ENCODE measurements at places on chromosomes 12 and 14.

- DNase-seq = no peak
These were observed 174.5 kb downstream of the DACT1 start for GRCh38 chr14:58812050-58812910.

DNA sequence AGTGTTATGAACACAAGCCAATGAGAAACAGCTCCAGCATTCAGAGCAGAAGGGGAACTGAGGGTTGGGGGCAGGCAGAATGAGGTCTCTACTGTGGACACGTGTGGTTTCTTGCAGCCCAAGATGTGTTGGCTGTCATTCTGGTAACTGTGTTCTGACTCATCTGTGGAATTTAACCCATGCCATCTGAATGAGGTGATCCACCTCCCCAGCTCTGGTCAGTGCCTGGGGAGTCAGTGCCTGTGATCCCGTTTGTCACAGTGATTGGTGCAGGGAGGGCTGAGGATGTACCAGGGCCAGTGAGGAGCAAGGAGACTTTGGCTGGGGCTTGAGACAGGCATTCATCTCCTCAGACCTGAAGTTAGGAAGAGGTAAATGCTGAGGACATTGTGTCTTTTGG, 216.8 kb downstream of the MSRB3 start:
- no peak for DNase-seq

DNA sequence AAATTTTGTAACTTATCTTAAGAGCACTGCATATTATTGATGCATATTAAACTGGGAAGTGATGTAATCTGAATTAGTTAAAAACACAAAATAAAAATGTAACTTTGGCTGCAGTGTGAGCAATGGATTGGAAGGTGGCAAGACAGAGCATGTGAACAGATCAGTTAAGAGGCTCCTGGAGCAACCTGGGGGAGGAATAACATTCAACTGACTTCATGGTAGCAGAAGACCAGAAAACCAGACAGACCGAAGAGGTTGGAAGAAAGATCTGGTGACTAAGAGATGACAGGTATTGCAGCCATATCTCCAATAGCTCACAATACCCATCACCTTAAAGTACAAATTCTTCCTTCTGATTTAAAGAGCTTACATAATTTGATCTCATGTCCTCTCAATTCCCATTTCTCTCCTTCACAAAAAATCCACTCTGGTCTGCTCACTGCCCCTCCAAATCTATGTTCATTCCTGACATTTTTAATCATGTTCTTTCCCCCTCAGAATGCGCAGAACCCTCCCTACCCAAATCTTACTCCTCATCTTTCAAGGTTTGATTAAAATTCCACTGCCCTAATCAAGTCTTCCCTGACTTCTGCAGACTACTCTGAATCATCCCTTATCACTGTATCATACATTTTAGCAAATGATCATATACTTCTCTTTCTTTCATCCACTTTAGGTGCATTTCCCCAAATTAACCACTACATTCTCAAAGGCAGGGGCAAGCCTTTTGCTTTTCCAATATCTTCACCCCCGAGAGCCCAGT, 51.5 kb downstream of the DUSP16 start:
- no peak for DNase-seq

DNA sequence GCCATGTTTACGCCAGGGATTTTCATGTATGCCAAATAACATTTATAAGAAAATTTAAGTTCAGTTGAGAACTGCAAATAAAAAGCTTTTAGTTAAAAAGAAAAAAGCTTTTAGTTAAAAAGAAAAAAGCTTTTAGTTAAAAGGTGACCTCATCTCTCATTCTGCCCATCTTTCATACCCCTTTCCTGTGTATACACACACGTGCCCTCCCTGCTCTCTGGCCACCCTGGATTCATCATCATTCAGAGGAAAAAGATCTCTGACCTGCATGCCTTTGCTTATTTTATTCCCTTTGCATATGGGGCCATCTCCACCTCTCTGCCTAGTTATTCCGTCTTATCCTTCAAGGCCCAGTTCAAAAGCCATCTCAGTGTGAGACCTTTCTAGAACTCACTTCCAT, 38.1 kb upstream of the CDK17 start:
- DNase-seq = no peak

DNA sequence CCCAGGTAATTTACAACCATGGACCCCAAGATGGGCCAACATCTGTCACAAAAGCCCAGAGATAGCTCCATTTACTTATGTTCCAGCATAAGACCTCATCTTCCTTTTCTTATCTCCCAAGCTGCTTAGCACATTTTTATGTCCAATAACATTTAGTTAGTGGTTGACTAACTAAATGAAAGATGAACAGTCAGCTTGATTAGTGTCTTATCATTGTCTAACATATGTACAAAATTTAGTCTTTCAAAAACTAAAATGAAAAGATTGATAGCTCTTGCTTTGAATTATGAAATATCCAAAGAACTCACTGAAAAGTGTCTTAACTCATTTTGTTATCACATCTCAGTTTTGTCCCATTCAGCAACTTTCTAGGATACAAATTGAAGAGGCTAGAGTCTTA, 163.1 kb upstream of the EGLN3 start:
- no peak for DNase-seq

GRCh38 chr12:50699940-50700339, 64.0 kb upstream of the ATF1 start:
- DNase-seq = no peak

DNA sequence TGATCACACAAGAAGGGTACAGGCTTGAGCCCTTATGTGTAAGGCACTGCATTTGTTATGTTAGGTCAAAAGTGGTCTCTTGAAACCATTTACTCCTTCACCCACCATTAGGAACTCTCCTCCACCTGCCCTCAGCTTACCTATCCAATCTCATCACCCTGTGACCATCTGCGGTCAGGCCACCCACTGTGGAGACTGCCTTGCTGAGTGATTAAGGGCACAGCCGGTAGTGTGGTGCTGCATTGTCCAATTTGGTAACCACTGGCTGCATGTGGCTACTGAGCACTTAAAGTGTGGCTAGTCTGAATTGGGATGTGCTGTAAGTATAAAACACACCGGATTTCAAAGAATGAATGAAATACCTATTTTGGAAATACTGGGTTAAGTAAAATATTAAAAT, 177.1 kb upstream of the PARP11 start:
- DNase-seq = no peak

GRCh38 chr14:64844969-64845536, 34.7 kb downstream of the SPTB start:
- DNase-seq = no peak

DNA sequence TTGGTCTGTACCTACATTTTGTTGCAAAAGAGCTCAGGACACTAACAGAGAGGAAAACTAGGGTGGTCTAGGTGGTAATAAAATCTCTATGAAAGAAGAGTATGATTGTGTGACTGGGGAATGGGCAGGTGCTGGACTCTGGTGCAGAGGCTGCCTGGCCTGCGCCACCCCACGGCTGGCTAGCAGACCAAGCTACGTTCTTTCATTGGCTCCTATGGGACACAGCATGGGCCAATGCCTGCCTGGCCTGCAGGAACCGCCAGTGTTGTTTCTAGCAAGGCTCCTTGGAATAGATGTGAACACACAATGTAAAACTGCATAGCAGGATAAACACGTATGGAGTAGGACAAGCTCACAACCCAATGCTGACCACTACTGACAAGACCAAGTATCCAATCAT, 51.7 kb upstream of the CORO1C start:
- no peak for DNase-seq

DNA sequence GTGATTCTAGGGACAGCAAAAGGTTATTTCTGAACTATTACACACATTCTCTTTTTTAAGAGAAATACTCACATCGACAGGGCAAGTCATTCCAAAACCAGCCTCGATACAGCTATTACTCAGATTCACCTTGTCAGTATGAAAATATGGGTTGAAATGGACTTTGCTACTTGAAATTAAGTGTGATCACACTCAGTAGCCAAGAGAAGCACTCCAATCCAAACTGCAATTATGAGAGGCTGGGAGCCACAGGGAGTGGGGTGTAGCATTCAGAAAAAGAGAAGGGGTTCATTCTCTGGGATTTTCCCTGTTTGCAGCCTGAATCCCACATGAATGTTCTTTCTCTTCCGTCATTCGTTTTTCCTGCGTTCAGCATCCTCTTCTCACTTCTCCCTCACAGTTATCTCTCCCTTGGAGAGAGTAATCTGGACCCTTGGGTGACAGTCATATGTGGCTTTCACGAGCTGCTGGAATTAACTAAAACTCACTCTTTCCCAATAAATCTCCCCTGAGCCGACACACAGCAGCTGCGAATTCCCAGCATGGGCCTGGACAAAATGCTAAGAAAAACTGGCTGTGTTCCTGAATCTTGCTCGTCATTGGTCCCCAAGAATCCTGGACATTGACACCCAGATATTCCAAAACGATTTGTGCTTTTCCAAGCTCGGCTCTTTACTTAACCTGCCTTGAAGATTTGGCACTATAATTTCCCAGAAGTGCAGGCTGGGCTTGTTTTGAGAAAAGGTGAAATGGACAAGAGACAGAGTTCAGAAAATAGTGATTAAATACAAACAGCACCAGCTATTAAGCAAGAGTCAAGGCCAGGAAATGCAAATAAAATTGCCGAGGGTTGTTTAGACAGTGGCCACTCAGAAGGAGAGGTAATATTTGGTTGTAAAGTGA, 199.5 kb upstream of the PLEKHG7 start:
- no peak for DNase-seq

DNA sequence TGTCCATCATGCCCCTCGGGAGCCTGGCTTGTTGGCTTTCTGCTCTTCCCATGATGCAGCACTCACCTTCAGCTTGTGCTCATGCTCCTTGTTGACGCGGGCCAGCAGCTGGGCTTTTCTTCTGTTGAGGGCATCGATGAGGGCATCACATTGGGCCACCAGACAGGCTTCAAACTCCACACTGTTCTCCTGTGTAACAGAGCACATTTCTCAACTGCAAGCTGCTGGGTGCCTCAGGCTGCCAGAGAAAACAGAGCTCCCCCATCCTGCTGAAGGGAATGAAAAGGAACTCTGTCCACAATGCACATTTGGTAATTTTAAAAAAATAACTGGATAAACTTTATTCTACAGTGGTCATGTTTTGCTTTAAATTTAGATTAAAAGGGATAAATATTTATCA, 72.1 kb downstream of the TRIM9 start:
- no peak for DNase-seq

DNA sequence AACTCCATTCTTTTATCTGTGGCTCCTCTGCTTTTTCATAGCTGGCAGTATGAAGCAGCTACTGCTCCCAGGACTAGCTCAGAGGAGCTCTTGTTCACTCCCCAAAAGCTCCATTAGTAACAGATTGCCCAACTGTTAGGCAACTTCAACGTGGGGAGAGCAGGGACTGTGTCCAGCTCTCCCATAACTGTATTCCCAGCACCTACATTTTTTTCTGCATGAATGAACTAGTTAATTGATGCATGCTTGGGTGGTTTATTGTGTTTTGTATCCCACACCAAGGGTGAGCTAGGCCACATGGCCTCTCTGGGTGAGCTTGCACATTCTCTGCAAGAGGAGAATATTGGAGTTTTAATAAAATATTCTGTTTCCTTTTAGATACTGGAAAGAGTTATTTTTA, 15.2 kb downstream of the STON2 start:
- no peak for DNase-seq

- no peak for DNase-seq
These were observed 90.7 kb downstream of the ITPK1 start for GRCh38 chr14:93025055-93025454.

GRCh38 chr14:72000907-72001306, 68.7 kb downstream of the RGS6 start:
- DNase-seq = no peak

DNA sequence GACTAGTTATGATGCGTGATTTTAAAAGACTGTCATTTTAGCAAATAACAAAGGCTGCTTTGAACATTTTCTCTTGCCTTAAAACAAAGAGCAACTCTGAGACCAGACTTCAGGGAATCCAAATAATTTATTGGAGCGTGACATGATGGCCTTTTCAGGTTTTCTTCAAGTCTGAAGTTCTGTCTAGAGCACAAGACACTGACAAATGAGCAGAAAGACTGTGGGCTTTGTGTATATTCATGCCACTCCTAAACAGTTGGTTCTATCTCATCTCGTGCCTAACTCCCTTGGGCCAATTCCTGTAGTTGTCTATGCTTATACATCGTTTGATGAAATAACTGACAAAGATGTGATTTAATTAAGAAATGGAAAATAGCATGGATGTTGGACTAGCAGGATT, 47.5 kb downstream of the IFT81 start:
- DNase-seq = no peak

DNA sequence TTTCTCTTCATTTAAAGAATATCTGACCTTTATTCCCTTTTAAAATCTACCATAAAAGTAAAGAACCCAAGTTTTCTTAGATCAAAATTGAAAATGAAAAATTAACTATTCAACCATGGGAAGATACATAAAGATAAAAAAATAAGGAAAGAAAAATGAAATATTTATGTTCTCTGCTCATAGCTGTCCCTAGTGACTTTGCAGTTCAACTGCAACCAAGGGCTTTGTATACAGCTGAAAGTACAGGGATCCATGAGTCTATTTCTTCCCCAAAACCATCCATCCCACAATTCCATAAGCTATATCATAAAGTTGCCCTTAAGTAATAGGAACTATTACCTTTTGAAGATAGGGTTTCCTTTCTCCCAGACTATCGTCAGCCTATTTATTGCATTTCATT, 113.1 kb downstream of the ITPR2 start:
- no peak for DNase-seq

GRCh38 chr12:46958599-46959290, 120.7 kb upstream of the PCED1B start:
- no peak for DNase-seq

DNA sequence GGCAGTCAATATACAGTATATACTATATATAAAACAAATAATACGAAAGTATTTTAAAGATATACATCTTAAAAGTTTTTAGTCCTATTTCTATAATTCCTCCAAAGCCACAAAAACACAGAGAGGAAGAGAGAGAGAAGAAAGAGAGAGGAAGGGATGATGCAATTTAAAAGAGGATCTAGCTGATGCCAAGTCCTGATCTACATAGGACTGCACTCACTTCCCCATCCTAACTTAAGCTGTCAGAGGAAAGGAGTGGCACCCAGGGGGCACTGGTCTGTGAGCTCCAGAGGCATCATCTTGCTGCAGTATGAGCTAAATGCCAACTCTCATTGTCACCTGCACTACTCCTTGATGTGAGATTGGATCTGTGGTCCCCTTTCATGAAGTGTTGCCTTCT, 95.8 kb downstream of the C12orf42 start:
- DNase-seq = no peak

- DNase-seq = no peak
These were observed 121.8 kb downstream of the SUDS3 start for GRCh38 chr12:118498171-118498570.

DNA sequence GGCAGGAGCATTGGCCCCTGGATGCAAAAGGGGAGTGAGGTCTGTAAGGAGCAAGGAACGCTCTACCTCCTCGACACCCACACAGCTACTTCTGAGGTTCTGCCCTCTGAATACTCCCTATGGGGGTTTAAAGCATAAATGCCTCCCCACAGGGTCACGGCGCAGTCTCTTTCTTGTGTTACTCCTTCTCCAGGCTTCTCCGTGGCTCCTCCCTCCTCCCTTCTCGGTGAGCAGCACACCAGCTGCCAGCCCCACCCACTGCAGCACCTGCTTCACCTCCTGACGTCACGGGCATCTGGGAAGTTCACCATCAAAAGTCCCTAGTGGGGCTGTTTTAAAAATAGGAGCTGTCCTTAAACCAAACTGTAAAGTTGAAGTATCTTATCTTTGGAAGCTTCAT, 67.3 kb downstream of the SPTB start:
- DNase-seq = no peak

- no peak for DNase-seq
These were observed 162.7 kb downstream of the KITLG start for GRCh38 chr12:88417531-88417930.

GRCh38 chr12:110015132-110015531, 15.9 kb downstream of the ANKRD13A start:
- DNase-seq = no peak

- no peak for DNase-seq
These were observed 156.3 kb downstream of the RIMBP2 start for GRCh38 chr12:130559806-130560205.

Measured in activated CD8-positive, alpha-beta memory T cell treated with anti-CD3 and anti-CD28 coated beads for 1 hour (primary cell).